ENCODE measurements at places on chromosomes 1 and 21.
A peak's percentile ranks its signal among the peaks of the same experiment; 100 is the strongest.

DNA sequence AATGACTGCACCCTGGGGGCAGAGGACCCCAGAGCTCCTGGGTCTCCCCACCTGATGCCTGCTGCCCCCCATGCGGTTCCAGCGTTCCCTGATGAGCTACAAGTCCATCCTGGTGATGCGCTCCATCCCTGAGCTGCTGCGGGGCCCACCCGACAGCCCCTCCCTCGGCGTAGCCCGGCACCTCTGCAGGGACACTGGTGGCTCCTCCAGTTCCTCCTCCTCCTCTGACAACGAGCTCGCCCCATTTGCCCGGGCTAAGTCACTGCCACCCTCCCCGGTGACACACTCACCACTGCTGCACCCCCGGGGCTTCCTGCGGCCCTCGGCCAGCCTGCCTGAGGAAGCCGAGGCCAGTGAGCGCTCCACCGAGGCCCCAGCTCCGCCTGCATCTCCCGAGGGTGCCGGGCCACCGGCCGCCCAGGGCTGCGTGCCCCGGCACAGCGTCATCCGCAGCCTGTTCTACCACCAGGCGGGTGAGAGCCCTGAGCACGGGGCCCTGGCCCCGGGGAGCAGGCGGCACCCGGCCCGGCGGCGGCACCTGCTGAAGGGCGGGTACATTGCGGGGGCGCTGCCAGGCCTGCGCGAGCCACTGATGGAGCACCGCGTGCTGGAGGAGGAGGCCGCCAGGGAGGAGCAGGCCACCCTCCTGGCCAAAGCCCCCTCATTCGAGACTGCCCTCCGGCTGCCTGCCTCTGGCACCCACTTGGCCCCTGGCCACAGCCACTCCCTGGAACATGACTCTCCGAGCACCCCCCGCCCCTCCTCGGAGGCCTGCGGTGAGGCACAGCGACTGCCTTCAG is 35.5 kb downstream of the TRIM11 start:
- no peaks in the 10 kb centered on the region for H3K27me3 ChIP-seq
- H3K4me1 ChIP-seq = peaks cover 3% of the 10 kb centered on the region
- DNase-seq = peak; percentile 6
- H3K36me3 ChIP-seq = no peaks in the 10 kb centered on the region

DNA sequence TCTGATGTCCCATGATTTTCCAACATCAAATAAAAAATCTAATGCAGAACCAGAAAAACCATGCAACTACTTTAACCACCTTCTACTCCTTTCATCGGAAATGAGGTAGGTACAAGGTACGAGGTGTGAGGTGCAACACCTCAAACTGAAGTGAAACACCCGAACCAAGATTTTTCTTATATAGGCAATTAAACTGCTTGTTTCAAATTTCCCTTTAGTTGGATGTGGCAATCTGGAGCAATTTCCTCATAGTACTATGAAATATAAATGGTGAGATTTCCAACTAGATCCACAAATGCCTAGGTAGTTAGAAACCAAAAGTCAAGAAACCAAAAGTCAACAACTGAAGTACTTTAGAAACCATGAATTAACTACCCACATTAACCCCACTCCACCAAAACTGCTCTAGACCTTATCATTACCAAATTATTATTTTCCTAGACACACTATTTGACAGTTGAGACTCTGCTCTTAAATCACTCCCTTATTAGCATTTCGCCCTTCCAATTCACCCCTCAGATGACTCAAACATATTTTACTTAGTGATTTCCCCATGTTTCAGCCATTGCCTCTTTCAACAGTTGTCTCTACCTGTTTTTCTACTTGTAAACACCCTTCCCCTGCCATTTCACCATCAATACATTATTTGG is 37.8 kb downstream of the FUBP1 start:
- no peaks in the 10 kb centered on the region for H3K27me3 ChIP-seq
- peaks cover 18% of the 10 kb centered on the region for H3K36me3 ChIP-seq
- no peaks in the 10 kb centered on the region for H3K4me1 ChIP-seq
- no peak for DNase-seq

DNA sequence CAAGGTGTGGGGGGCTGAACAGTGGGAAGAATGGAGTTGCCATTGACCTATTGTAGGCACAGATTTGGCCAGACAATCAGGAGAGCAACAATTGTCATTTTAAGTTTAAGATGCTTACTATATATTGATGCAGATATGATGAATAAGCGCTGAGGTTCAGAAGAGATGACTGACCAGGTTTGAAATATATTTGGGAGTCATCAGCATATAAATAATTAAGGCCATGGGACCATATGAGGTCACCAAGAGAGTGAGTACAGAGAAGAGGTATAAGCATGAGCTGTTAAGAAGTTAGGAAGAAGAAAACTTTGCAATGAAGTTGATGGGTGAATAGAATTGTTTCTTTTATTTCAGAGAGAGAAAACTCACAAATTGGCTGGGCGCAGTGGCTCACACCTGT is 4.5 kb upstream of the GADD45A start:
- DNase-seq = no peak
- H3K27ac ChIP-seq = no peak overlapping the region
- H3K4me3 ChIP-seq = no peak overlapping the region
- no peaks in the 10 kb centered on the region for H3K27me3 ChIP-seq
- no peaks in the 10 kb centered on the region for H3K36me3 ChIP-seq

DNA sequence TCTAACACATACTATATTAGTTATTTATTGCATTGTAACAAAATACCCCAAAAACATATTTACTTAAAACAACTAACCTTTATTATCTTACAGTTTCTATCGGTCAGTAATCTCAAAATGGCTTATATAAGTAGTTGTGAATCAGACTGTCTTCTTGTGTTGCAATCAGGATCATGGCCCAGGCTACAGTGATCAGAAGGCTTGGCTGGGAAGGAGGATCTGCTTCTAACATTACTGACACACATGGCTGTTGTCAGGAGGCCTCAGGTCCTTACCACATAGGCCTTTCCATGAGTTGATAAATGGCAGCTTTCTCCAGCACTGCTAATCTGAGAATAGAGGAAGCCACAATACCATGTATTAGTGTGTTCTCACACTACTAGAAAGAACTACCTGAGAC is 33.7 kb downstream of the CFH start:
- H3K4me1 ChIP-seq = no peaks in the 10 kb centered on the region
- no peak overlapping the region for H3K4me3 ChIP-seq
- H3K27ac ChIP-seq = no peak overlapping the region
- H3K27me3 ChIP-seq = no peaks in the 10 kb centered on the region

DNA sequence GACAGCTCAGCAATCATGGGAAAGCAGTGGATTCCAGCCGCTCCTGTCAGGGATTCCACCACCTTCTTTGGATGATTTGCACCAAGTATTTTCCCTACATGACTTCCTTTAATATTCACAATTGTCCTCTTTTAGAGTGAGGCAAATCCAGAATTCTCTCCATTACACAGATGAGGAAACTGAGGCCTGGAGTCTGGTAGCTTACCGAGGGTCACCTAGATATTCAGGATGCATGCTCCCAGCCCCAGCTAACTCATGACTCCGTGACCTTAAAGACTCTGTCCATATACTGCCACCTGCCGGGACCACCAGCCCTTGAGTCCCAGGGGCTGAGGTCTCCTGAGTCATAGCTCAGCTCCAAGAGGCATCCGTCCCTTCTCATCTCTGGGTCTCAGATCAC is 80.6 kb downstream of the CAPZB start:
- H3K36me3 ChIP-seq = peaks cover 5% of the 10 kb centered on the region
- peaks cover 82% of the 10 kb centered on the region for H3K4me1 ChIP-seq

DNA sequence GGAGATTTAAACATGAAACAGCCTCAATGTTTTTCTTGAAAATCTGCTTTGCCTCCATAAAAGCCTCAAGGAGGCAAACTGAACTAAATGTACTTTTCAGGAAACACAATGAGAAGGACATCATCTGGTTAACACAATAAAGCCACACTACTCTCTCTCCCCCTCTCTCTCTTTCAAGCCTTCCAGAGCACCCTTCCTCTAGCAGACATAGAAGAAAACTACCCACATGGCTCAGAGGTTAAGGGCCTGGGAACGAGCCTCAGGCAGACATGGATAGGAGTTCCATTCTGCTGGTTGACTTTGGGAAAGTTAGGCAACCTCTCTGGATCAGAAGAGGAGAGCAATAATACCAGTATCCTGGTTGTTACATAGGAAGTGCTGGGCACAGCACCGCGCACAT is 42.9 kb downstream of the RUNX1 start:
- no peak overlapping the region for H3K27ac ChIP-seq
- H3K4me1 ChIP-seq = no peaks in the 10 kb centered on the region
- H3K4me3 ChIP-seq = no peak overlapping the region
- no peaks in the 10 kb centered on the region for H3K27me3 ChIP-seq

DNA sequence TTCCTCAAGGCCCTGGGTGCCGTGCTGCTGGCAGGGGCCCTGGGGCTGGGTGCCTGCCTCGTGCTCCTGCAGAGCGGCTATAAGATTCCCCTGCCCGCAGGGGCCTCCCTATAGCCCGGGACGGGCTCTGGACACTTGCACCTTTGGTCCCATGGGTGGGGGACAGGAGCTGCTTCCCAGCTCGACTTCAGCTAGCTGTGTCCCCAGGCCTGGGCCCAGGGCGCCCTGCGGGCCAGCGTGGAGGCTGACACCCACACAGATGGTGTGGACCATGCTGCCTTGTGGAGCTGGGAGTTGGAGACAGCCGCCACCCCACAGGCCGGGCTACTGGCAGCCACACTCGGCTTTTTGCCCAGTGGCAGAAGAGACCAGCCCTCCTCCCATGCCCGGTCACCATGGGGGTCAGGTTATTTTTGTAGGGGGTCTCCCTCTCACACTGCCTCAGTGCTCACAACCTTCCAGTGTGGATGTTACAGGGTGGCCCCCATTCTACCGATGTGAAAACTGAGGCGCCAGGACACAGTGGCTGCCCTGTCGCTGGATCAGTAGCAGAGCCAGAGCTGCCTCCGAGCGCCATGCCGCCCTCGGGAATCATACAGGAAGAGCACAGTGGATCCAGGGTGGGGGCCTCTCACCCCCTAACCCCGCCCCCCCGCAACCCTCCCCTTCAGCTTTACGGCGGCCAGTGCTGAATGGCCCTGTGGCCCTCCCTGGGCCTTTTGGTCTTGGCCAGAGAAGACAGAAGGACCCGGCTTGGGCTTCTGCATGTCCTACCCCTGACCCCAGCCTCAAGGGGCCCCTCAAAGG is 57.8 kb downstream of the DISP3 start:
- no peak for DNase-seq
- no peak overlapping the region for H3K4me3 ChIP-seq
- no peak overlapping the region for H3K27ac ChIP-seq
- no peaks in the 10 kb centered on the region for H3K36me3 ChIP-seq

DNA sequence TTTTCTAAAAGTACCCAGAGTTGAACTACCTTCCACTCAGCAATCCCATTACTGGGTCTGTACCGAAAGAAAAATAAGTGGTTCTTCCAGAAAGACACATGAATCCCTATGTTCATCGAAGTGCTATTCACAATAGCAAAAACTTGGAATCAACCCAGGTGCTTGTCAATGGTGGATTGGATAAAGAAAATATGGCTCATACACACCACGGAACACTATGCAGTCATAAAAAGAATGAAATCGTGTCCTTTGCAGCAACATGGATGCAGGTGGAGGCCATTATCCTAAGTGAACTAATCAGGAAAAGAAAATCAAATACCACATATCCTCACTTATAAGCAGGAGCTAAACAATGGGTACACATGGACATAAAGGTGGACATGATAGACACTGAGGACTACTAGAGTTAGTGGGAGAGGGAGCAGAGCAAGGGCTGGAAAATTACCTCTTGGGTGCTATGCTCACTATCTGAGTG is 32.9 kb upstream of the JUN start:
- no peaks in the 10 kb centered on the region for H3K36me3 ChIP-seq
- DNase-seq = no peak
- H3K4me3 ChIP-seq = peak overlapping the region; percentile 81
- peaks cover 30% of the 10 kb centered on the region for H3K27me3 ChIP-seq

- peaks cover 13% of the 10 kb centered on the region for H3K27me3 ChIP-seq
- H3K36me3 ChIP-seq = no peaks in the 10 kb centered on the region
- no peak for DNase-seq
- H3K27ac ChIP-seq = no peak overlapping the region
- H3K4me3 ChIP-seq = no peak overlapping the region
- H3K4me1 ChIP-seq = peaks cover 21% of the 10 kb centered on the region
Observed at GRCh38 chr21:44279354-44280260, 6.1 kb upstream of the AIRE start.
